Body of pancreas (tissue), 4 donors: ENCODE measurements at places on chromosomes 6 and 20. TPM values are rescaled to one million over a fixed set of nuclear protein-coding genes. Genes with fewer than 3 reads are reported as not detected.

DNA sequence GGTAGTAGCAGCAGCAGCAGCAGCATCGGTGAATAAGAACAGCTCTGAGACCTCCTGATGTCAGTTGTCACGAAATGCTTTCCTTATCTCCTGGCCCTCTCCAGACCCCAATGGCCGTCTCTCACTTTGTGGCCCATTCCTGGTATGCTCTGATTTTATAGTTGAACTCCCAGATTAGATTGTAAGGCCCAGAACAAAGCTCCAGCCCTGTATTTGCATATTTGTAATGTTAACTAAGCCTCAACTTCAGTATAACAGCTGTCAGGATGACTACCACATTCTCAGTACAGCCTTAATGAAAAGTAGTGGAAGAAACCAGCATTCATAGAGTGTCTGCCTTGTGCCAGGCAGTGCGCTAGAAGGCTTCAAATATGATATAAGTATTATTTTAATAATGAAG is 180.9 kb downstream of the SASH1 start:
- no peak for DNase-seq

GRCh38 chr6:143619824-143620401 is 57.9 kb upstream of the PHACTR2 start:
- DNase-seq = no peak

DNA sequence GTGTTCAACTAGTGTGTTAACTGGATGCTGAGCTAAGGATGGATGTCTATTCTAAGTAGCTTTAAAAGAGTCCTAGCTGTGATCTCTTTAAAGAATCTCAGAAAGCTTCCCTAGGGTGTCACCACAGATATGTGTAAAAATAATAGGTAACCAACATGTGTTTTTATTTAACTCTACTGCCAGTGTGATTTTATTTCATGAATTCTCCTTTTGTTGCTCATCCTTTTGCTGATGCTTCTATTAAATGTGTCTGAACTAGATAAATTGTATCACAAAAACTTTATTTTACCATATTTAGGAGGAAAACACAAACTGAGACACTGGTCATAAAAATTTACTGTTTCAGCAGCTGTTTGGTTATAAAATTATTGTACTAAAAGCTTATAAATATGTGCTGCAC is 809.4 kb upstream of the CITED2 start:
- no peak for DNase-seq

GRCh38 chr6:136922685-136923006 is 545 bp downstream of the SLC35D3 start:
- DNase-seq = no peak

- no peak for DNase-seq
Measured at GRCh38 chr20:56865055-56865454, 235.9 kb downstream of the TFAP2C start.

DNA sequence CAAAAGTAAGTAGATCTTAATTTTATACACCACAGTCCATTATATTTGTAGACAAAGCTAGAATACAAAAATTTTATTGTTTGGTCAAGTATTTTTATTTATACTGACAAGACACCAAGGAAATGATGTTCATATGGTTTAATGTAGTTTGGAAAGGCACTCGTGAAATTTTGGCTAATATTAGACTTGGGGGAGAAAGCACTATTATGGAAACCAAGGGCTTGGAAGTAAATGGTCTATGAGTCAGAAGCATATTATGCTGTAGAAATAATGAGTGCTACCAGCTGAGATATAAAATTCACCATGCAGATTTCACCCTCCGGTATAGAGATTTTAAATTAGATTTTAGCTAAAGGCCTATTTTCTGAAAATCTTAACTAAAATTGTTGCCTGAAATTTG is 233.6 kb downstream of the KCNQ5 start:
- no peak for DNase-seq

GJE1 gene
- not detected for total RNA-seq

- DNase-seq = no peak
Measured at GRCh38 chr6:94468830-94469229, 1049.5 kb upstream of the EPHA7 start.

DNA sequence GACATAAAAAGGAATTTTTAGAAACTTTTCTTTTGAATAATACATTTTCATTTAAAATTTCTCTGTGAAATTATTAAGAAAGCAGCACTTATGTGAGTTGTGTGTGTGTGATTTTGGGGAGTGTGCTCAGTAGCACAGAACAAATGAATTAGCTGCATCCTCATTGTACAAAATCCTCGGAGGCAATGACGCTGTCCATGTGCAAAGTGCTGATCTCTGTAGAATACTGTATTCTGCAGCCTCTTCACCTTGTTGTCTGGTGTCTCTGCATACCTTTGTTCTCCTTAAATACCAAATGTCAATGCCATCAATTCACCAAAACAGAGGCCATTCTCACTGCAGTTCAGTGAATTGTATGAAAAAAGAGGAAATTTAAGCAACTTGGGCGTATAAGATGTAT is 838.4 kb downstream of the QKI start:
- DNase-seq = no peak

DNA sequence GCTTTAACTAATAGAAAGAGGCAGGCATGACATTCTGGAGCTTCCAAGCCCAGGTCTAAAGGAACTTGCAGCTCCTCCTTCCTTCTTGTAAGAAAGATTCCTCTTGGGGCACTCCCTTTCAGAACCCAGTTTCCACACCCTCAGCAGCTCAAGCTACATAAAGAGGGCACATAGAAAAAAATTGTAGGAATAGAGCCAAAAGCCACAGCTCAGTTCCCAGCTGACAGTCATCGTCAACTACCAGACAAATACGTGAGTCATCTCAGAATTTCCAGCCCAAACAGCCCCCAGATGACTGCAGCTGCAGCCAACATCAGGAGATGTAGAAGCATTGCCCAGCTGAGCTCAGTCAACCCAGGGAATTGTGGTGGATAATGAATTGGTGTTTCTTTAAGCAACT is 349.8 kb upstream of the ARID1B start:
- DNase-seq = no peak
